ENCODE measurements at places on chromosomes 5 and 9.

- no peak for DNase-seq
These were observed 7.0 kb downstream of the HEMGN start for GRCh38 chr9:97930972-97931371.

DNA sequence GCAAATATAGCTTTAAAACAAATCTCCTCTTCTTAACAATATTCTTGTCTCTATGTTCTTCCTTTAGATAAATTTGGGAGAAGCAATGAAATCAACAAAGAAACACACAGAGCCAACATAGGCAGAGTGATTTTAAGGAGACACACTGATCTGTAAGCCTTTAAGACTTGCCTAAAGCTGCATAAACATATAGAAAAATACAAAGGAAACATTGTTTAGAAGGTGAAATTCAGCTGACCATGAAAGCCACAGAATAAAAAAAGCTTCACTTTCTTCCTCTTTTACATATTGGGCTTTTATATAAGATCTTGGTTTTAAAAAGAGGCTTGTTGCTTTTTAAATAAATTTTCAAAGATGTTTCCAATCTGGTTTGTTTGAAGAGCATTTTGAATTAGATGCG is 1277.5 kb downstream of the EFNA5 start:
- DNase-seq: no peak

- DNase-seq: no peak
These were observed 42.7 kb downstream of the SH3PXD2B start for GRCh38 chr5:172411484-172412072.

DNA sequence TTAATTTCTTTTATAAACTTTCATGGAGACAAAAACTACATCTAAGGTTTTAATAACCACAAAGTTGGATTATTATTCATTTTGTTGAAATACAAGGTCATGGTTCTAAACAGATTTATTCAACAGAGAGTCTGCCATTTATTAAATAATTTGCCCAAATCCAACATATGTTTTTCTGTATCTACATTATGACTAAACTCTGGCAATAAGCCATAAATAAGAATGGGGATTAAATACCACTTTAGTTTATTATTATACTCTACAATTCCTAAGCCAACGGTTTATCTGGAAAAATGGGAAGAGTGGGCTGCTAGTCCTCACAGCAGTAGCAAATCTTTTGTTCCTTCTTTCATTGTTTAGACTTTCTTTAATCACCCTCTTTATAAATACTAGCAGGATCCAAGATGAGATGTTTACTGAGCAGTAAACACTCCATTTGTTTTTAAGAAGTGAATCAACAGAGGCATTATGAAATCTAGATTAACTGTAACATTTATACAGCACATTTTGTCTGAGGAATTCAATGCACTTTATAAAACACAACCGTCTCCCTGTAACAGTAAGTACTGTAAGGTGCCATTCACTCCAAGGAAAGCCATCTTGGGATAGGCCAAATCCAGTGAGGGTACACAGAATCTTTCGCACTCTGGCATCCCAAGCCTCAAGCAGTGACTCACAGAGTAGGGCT is 89.7 kb downstream of the DROSHA start:
- DNase-seq: no peak

DNA sequence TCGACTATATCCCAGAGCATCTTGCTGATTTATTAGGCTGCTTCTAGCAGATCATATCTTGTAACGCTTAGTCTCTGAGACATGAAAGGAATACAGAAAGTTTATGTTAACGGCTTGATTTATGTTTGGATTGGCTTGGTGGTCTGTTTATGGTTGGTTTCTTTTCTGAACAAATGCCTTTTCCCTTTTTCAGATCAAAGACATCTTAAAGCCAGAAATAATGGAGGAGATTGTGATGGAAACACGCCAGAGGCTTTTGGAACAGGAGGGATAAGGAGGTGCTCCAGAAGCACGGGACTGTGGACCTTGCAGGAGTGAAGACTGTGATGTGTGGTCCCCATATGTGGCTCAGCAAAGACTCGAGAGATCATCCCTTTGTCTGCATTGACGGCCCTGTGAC is 9.9 kb downstream of the EXOSC2 start:
- no peak for DNase-seq

GRCh38 chr5:113199122-113199905 is 222.7 kb downstream of the DCP2 start:
- peak; percentile 35 for DNase-seq

DNA sequence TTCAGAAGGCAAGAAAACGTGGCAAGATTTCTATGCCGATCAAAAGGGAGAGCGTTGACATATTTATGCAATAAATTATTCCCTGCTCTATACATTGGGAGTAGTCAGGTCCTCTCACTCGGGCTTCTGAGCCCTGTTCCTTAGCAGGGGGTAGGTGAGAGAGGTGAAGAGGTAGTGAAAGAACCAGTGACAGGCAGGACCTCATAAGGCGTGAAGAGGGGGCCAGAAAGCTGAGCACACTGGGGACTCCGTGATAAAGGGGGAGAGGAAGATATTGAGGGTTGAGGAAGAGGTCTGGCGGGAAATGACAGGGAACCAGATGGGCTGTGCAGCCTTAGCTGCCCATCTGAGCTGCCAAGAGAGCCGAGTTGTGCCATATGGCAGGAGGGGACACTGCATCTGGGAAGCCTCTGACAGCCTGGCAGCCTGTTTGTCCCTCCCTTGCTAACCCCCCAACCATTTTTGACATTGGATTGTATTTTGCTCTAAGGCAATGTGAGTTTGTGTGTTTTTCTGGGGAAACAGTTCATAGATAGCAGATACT is 782 bp upstream of the CDC20B start:
- DNase-seq: no peak

GRCh38 chr9:17068671-17069070 is 66.2 kb upstream of the CNTLN start:
- no peak for DNase-seq

GRCh38 chr9:131593091-131593820 is 47.9 kb downstream of the PRRT1B start:
- DNase-seq: peak; percentile 38

DNA sequence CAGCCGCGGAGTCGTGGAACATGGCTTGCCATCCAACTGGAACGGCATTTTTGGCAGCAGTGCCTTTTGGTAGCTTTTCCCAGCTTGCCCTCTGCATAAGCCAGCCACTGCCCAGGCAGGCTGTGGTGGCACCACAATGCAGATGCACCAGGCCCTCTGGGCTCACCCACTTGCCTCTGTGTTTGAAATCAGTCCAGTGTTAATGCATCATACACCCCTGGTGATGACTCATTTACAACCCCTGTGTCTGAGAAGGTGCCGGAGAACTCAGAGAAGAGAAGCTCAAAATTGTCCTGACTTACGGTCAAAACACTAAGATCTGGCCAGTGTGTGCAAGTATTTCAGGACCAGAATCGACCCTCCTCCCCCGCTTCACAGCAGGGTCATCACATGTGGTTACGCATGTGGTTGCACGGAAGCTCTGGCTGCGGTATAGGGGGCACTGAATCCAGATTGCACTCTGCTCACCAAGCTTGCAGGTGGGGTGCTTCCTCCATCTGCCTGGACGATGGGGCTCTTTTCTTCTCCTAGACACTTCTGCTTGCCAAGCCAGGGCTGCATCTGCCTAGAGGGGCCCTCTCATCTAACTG is 66.5 kb upstream of the SMIM15 start:
- DNase-seq: peak; percentile 24

DNA sequence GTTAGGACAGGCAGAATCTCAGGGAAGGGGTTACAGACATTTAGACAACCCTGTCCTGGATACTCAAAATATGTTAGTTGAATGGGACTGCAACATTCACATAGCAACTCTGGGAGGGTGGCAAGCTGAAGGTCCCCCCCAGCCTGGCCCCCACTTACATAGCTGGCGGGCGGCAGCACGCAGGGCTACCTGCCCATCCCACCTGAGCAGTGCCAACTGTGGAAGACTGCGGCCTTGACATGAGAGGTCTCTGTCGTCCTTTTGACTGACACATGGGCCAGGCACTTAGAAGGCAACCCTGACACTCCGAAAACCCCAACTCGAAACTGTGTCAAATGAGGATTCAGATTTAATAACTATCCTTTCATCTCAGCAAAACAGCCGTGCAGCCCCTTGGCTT is 16.5 kb downstream of the PAX5 start:
- no peak for DNase-seq

DNA sequence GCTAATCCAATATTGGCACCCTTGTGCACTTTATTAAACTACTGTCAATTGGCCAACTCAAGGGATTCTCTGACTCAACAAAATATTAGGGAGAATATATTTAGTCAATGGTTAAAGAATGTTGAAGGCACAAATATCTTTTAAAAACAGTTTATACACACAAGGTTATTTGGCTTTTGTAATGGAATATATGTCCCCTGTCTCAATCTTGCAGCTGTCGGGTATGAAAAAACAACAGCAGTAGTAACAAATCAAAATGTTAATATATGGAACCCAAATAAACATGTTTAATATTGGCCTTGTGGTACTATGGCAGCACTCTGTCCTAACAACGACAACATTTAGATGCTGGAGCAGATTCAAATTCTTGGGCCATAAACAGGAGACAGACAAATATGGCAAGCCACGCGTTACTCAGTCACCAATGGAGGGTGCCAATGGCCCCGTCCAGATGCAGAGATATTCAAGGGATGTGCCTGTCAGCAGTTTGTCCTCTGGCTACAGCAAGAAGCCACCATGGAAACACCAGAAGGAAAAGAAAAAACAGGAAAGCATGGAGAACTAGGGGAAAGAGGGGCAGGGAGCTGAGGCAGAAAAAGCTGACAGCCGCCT is 342.0 kb downstream of the NDUFS4 start:
- no peak for DNase-seq

DNA sequence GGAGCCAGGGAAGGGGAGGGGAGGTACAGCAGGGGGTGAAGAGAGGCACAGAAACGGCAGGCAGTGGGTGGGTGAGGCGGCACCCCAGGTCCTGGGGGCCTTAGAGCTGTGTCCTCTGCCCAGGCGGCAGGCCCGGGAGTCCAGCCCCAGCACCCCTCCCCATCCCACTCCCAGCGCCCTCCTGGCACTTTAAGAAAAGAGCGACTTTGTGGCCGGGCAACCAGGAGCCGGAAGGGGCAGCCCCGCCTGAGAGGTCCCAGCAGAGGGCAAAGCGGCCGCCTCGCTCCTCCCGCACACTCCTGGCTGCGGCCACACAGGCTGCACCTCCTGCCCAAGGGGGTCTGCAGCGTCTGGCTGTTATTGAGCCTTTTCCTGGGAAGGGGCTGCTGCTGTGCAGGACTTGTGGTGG is 42.6 kb downstream of the NACC2 start:
- peak; percentile 69 for DNase-seq

- DNase-seq: no peak
These were observed 328.2 kb downstream of the SLIT3 start for GRCh38 chr5:168972731-168973130.

- no peak for DNase-seq
These were observed 522.6 kb downstream of the HINT1 start for GRCh38 chr5:130642461-130642860.

- DNase-seq: no peak
These were observed 14.7 kb upstream of the CPEB4 start for GRCh38 chr5:173873306-173873922.

GRCh38 chr5:33890131-33891032 is 1.4 kb downstream of the ADAMTS12 start:
- DNase-seq: no peak

DNA sequence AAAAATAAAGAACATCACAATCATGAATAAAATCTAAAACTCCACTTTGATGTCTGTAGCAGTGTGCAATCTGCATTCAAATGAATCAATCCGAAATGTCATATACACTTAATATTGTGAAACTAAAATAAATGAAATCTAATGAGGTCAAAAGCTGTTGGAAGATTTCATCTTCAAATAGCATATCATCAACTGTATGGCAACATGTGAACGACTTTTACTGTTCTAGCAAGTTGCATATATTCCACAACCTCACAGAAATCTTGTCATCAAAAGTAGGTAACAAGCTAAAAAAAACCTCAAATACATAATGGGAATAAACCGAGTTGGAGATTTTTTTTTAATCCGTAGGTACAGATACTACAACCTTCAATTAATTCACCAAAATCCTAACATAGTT is 1.2 kb downstream of the PTBP3 start:
- no peak for DNase-seq

DNA sequence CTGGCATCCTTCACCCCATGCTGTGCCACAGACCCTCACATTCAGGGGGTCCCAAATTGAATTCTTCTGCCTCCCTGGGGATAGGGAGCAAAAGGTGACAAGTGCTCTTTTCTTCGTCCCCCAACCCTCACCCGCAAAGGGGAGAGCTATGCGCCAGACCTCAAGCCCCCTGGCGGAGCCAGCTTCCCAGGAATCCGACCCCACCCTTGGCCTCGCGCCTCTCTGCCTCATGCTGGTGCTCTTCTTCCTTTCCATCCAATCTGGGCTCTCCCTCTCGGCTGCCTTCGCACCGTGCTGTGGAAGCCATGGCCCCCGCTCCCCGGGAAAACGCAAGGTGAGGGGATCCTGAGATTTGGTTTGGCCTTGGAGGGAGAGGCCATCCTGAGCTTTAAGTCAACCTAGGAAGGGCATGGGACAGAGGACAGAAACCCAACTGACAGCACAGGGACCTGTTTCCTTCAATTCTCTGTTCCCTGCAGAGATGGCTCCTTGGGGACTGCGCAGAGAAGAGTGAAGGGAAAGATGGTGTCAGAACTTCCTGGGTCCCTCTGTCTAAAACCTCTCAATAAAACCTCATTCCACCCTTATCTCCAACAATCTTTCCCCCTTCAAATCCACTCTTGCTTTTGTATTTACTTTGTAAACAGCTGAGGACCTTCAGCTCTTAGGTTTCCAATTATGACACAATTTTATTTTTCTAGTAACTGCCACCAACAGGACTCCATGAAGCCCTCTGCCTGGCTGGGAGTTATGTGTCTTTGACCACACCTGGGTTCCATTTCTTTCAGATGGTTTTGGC is 36.3 kb upstream of the CRB2 start:
- no peak for DNase-seq

DNA sequence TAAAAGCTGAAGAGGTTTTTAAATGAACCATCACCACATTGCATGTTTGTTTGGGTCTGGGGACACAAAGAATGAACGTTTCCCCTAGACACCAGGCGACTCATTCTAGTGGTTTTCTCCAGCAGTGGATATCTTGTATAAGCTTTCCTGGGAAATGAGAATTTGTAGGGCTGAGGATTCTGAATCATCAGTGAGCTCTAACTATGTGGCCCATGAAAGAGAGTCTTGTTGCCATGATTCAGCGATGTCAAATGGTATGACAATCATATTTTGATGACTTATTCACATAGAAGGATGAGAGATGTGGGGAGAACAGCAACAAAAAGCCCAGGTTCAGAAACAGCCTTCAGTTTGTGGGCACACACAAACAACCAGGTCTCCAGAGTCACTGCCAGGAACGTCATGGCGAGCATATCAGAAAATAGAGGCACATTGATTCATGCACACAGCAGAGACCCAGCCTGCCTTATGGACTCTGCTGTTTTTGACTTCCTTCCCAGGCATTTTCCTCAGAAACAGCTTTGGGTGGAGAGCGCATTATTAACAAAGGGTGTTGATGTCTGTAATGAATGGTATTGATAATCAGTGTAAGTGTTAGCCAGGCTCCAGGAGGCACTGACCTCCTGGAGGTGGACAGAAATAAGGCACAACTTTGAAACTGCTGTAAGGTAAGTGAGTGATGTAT is 13.3 kb downstream of the ZNF474 start:
- DNase-seq: peak; percentile 70
